ENCODE measurements at places on chromosomes 12 and 14. TPM values are rescaled to one million over a fixed set of nuclear protein-coding genes. Genes with fewer than 3 reads are reported as not detected.

The TAS2R13 gene
- 0.99 TPM for total RNA-seq

The ANKRD9 gene
- 32.3 TPM for total RNA-seq

The OR4E2 gene
- not detected for total RNA-seq

The GPR84 gene
- 0.99 TPM for total RNA-seq

The NUP37 gene
- total RNA-seq = 26.2 TPM

The FOXG1 gene
- total RNA-seq = not detected

The KRT72 gene
- total RNA-seq = not detected

The PIWIL1 gene
- not detected for total RNA-seq

The CABP1 gene
- 0.38 TPM for total RNA-seq

DNA sequence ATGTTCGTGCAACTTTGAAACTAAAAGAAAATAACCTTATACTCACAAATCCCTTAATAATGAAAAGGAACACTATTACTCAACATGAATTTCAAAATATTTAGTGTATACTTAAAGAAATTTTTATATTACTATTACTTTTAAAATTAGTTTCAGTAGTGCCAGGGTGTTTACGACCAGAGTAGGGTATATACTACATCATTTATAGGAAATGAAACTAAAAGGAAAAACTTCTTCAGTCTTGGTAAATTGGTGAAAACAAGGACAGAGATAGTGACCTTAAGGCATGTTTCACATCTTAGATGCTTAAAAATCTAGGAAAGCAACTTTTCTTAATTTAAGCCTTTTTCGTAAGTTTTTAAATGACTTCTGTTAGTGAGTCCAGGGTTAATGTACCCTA, 4.5 kb downstream of the USP15 start:
- no peak overlapping the region for H3K4me3 ChIP-seq
- H3K4me1 ChIP-seq = peaks cover 84% of the 10 kb centered on the region
- no peak for DNase-seq
- no peaks in the 10 kb centered on the region for H3K36me3 ChIP-seq
- H3K27ac ChIP-seq = peak overlapping the region; percentile 43

GRCh38 chr12:130919086-130919485, 34.6 kb upstream of the ADGRD1 start:
- H3K36me3 ChIP-seq = no peaks in the 10 kb centered on the region
- no peaks in the 10 kb centered on the region for H3K27me3 ChIP-seq
- no peak for DNase-seq
- no peak overlapping the region for H3K4me3 ChIP-seq
- no peaks in the 10 kb centered on the region for H3K4me1 ChIP-seq
- no peak overlapping the region for H3K27ac ChIP-seq

GRCh38 chr14:24915958-24916595, 133.9 kb downstream of the STXBP6 start:
- no peaks in the 10 kb centered on the region for H3K4me1 ChIP-seq
- H3K27me3 ChIP-seq = no peaks in the 10 kb centered on the region
- no peak for DNase-seq
- H3K36me3 ChIP-seq = no peaks in the 10 kb centered on the region

DNA sequence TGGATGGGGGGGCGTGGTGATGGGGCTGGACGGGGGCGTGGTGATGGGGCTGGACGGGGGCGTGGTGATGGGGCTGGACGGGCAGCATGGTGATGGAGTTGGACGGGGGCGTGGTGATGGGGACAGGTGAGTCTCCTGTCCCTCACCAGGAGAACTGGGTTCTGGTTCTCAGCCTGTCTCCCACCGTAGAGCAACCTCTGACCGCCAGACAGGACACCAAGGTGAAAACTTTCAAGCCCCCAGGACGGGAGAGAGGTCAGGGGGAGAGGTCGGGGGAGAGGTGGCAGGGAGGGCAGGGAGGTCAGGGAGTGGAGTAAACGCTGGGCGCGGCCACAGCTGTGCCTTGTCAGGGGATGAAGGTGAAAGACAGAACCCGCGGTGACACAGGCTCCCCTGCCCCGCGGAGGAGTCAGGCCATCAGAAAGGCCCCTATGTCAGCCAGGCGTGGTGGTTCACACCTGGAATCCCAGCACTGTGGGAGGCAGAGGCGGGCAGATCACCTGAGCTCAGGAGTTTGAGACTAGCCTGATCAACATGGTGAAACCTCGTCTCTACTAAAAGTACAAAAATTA, 84.6 kb downstream of the GALNT9 start:
- peaks cover 20% of the 10 kb centered on the region for H3K27me3 ChIP-seq
- H3K4me1 ChIP-seq = no peaks in the 10 kb centered on the region
- no peak for DNase-seq

DNA sequence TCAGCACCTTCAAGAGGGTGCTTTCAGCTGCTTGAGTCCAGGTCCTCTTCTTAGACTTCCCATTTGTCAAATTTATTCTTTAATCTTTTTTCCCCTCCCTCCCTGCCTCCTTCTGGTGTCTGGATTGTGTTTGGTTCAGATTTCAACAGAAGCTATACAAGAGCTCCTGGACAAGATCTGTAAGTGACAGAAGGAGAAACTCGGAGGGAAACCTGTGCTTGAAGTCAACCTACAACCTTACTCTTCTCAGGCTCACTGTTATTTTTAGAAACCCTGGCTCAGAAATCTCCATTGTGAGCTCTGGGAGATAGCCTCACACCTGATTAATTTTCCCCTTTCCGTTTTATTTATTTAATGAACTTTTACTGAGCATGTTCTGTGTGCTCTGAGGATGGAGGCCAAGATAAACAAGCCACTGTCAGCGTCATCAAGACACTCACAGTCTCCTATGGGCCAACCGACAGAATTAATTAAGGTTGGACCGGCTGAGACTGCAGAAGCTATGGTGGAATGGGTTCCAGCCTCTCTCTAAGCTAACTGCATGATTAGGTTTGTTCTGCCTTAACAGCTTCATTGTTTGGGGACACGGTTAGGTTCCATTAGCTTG, 13.5 kb downstream of the PDE1B start:
- H3K4me1 ChIP-seq = peaks cover 20% of the 10 kb centered on the region
- H3K27me3 ChIP-seq = peaks cover 21% of the 10 kb centered on the region
- DNase-seq = no peak
- H3K4me3 ChIP-seq = no peak overlapping the region

DNA sequence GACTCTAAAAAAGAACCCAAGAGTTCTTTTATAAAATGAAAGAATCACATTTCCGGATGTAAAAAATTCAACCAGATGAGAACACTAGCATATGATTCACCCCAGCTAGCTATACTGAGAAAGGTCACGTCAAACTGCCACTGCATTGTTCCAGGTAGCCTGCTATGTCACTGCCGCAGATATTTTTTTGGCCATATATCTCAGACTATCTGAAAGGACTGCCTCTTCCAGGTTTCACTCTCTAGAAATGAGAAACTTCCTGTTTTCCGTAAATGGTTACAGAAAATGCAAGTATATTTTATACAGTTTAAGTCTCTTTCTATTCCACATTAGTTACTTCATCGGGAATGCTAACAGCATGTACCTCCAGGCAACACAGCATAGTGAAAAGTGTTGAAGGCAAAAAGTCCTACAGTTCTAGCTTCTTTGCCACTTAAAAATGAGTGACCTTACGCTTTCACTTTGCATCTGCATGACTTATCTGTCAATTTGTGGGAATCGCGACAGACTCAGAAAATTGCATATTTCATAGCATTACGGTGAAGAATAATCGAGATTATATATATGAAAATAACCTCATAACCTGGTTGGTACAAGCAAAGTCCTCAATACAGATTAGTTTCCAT, 105.2 kb downstream of the MED13L start:
- H3K27ac ChIP-seq = peak overlapping the region; percentile 9
- H3K4me3 ChIP-seq = no peak overlapping the region
- H3K36me3 ChIP-seq = no peaks in the 10 kb centered on the region
- no peaks in the 10 kb centered on the region for H3K27me3 ChIP-seq

- H3K4me3 ChIP-seq = no peak overlapping the region
- H3K4me1 ChIP-seq = no peaks in the 10 kb centered on the region
- no peak overlapping the region for H3K27ac ChIP-seq
- no peaks in the 10 kb centered on the region for H3K36me3 ChIP-seq
Measured at GRCh38 chr12:41220931-41221330, 32.8 kb downstream of the PDZRN4 start.

DNA sequence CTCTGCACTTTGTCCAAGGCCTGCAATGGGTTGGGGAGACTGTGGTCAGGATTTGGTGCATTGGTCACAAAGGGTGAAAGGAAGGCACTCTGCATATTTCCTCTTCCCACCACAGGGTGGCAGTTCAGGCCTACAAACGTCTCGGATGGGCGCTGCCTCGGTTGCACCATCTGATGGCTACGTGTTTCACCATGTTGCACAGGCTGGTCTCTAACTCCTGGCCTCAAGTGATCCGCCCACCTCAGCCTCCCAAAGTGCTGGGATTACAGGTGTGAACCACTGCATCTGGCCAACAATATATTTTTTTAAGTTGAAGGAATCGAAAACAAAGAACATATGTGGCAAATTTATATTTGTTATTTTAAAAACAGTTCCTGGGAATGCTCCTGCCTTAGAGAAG, 35.1 kb downstream of the TMBIM6 start:
- no peak overlapping the region for H3K4me3 ChIP-seq
- H3K36me3 ChIP-seq = no peaks in the 10 kb centered on the region
- H3K27me3 ChIP-seq = no peaks in the 10 kb centered on the region

GRCh38 chr14:101865288-101865687, 99.1 kb upstream of the DYNC1H1 start:
- H3K27ac ChIP-seq = no peak overlapping the region
- peaks cover 6% of the 10 kb centered on the region for H3K36me3 ChIP-seq
- no peak for DNase-seq
- no peaks in the 10 kb centered on the region for H3K27me3 ChIP-seq
- no peaks in the 10 kb centered on the region for H3K4me1 ChIP-seq

- no peaks in the 10 kb centered on the region for H3K36me3 ChIP-seq
- no peaks in the 10 kb centered on the region for H3K27me3 ChIP-seq
- H3K4me3 ChIP-seq = no peak overlapping the region
- peaks cover 31% of the 10 kb centered on the region for H3K4me1 ChIP-seq
Measured at GRCh38 chr14:68141281-68142088, 321.9 kb downstream of the RAD51B start.

DNA sequence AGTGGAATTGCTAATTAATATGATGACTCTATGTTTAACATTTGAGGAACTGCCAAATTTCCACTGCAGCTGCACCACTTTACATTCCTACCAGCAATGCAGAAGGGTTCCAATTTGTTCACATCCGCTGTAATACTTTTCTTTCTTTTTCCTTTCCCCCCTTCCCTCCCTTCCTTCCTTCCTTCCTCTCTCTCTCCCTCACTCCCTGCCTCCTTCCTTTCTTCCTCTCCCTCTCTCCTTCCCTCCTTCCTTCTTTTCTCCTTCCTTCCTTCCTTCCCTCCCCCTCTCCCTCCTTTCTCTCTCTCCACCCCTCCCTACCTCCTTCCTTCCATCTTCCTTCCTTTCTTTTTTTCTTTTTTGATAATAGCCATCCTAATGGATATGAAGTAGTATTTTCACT, 3.2 kb upstream of the PFKM start:
- no peak overlapping the region for H3K27ac ChIP-seq
- H3K36me3 ChIP-seq = no peaks in the 10 kb centered on the region
- no peaks in the 10 kb centered on the region for H3K4me1 ChIP-seq

- H3K27me3 ChIP-seq = no peaks in the 10 kb centered on the region
- H3K4me3 ChIP-seq = no peak overlapping the region
- no peak for DNase-seq
- H3K27ac ChIP-seq = no peak overlapping the region
- H3K4me1 ChIP-seq = no peaks in the 10 kb centered on the region
- H3K36me3 ChIP-seq = no peaks in the 10 kb centered on the region
Measured at GRCh38 chr12:113748707-113749432, 217.3 kb downstream of the RBM19 start.

DNA sequence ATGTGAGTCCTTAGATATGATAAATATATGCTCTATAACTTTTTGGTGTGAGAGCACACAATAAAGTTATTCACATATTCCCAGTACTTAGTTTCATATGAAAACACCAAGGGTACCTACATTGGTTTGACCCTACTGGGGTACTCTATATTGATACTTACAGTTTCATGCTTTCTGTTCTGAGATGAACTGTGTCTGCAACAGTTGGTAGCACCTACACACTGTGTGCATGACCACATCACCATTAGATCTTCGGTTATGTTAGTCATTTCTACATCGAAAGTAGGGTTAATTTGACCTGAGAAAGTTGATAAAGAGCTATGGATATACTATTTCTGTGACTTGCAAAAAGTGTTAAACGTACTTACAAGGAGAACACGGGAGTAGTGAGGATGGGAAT, 337.2 kb downstream of the NPAS3 start:
- H3K27me3 ChIP-seq = no peaks in the 10 kb centered on the region
- DNase-seq = no peak
- H3K4me3 ChIP-seq = no peak overlapping the region
- no peaks in the 10 kb centered on the region for H3K4me1 ChIP-seq
- H3K27ac ChIP-seq = no peak overlapping the region

GRCh38 chr12:110741341-110742095, 1.2 kb downstream of the PPP1CC start:
- DNase-seq = peak; percentile 30
- H3K36me3 ChIP-seq = no peaks in the 10 kb centered on the region
- peak overlapping the region; percentile 98 for H3K4me3 ChIP-seq
- H3K27ac ChIP-seq = peak overlapping the region; percentile 83
- H3K27me3 ChIP-seq = no peaks in the 10 kb centered on the region

GRCh38 chr14:54168489-54168888, 211.9 kb upstream of the BMP4 start:
- H3K27ac ChIP-seq = no peak overlapping the region
- no peak for DNase-seq
- H3K36me3 ChIP-seq = no peaks in the 10 kb centered on the region
- H3K4me1 ChIP-seq = no peaks in the 10 kb centered on the region

GRCh38 chr12:18907728-18908127, 169.8 kb downstream of the CAPZA3 start:
- H3K27ac ChIP-seq = no peak overlapping the region
- H3K4me3 ChIP-seq = no peak overlapping the region
- H3K36me3 ChIP-seq = no peaks in the 10 kb centered on the region
- no peaks in the 10 kb centered on the region for H3K4me1 ChIP-seq
- H3K27me3 ChIP-seq = no peaks in the 10 kb centered on the region

GRCh38 chr14:50559990-50560930, at the start of gene ATL1:
ATL1 (plus strand) TSS chr14:50560145; CDS start chr14:50560266, 121 bp downstream.
- no peaks in the 10 kb centered on the region for H3K27me3 ChIP-seq
- peak within 1 kb of the TSS; percentile 79 for H3K4me3 ChIP-seq
- no peaks in the 10 kb centered on the region for H3K36me3 ChIP-seq
- H3K27ac ChIP-seq = peak within 1 kb of the TSS; percentile 96

GRCh38 chr12:15629108-15629507, 160.1 kb downstream of the EPS8 start:
- no peak for DNase-seq
- H3K4me1 ChIP-seq = peaks cover 7% of the 10 kb centered on the region
- peak overlapping the region; percentile 65 for H3K27ac ChIP-seq
- no peak overlapping the region for H3K4me3 ChIP-seq

GRCh38 chr12:48925304-48926011, at the start of gene FKBP11:
FKBP11 (minus strand) TSS chr12:48925492; CDS start chr12:48925428, 64 bp downstream.
- H3K27me3 ChIP-seq = no peaks in the 10 kb centered on the region
- H3K4me1 ChIP-seq = peaks cover 21% of the 10 kb centered on the region
- peaks cover 55% of the 10 kb centered on the region for H3K36me3 ChIP-seq
- peak; percentile 91 for DNase-seq
- peak within 1 kb of the TSS; percentile 77 for H3K4me3 ChIP-seq

DNA sequence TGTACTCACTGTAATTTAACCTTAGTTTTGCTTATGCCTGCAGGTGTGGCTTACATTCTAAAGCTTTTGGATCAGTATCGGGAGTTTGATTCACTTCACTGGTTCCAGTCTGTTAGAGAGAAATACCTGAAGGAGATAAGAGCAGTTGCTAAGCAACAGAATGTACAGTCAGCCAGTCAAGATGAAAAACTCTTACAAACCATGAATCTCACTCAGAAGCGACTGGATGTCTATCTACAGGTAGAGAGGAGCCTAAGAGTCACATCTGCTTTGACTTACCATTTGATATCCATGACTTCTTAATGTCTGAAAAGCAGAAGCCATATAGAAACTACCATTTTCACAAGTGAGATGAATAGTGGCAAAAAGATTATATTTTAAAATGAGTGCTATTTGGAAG, 56.5 kb downstream of the WASHC4 start:
- H3K4me3 ChIP-seq = no peak overlapping the region
- no peak for DNase-seq
- H3K4me1 ChIP-seq = no peaks in the 10 kb centered on the region
- H3K36me3 ChIP-seq = no peaks in the 10 kb centered on the region
- no peak overlapping the region for H3K27ac ChIP-seq
- H3K27me3 ChIP-seq = no peaks in the 10 kb centered on the region

Data from left lung (tissue), 14 donors.